ENCODE measurements at places on chromosomes 3 and 15. TPM values are rescaled to one million over a fixed set of nuclear protein-coding genes. Genes with fewer than 3 reads are reported as not detected.

DNA sequence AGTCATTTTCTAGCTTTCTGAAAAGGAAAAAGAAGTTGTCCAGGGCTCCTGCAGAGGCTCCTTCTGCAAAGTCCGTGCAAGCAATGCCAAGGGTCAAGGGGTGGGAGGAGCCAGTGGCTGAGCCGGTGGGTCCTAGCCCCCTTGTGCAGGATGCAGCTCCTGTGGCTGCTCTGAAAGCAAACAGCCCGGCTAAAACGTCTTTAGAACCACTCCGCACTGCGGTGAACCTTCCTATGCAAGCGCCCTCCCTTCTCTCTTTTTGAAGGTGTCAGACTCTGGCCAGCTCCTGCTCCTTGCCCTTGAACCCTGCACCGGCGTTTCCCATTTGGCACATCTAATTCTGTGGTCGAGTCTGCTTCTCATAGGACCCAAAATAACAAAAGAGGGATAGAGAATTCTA, 183.1 kb downstream of the UACA start:
- no peak for DNase-seq

DNA sequence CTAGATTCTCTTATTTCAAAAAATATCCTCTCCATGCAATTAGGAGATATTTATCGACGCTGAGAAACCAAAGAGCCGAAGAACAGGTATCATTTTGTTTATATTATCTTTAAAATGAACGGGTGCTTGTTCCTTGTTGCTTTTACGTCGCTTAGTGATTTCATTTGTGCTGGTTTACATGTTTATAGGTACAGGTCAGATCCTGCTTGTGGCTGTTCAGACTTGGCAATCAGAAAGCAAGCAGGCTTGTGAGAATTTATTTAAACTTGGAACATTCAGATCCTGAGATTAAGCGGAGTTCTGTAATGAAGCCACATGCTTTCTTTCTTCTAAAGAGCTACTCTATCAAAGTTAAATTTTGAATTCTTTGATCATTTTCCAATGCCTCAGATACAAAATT, 43.0 kb upstream of the ATP2C1 start:
- DNase-seq = peak; percentile 31

DNA sequence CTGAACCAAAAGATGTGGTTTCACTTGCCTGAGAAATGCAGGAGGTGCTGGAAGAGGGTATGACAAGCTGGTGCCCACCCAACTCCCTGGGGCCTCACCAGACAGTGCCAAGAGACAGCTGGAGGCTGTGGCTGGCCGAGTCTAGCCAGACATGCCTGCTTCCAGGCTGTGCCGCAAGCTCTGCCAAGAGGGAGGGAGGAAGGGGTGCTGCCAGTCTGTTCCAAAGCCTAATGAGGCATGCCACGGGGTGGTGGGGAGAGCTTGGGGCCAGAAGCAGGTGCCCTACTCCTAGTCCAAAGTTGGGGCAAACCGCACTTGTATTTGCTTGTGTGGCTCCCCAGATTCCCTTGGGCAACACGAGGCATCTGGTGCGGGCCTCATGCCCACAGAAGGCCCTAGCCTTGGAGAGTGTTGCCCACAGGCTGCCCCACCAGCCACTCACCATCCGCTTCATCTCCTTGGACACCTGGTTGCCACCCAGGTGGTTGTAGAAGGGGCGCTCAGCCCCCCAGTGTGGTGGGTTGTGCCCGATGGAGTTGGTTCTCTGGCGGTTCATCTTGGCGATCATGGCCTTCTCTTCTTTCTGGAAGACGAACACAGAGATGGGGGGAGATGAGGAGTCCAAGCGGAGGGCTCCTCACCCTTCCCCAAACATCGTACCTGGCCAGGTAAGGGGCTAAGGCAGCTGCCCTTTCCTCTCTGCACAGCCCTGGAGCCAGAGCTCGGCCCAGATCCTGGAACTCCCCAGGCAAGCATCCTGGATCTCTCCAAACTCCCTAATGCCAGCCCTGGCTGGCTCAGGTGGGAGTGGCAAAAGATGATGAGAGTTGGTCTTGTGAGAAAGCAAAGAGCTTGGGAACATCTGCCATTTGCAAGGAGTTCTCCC, 123.4 kb downstream of the SEC22A start:
- DNase-seq = no peak

DNA sequence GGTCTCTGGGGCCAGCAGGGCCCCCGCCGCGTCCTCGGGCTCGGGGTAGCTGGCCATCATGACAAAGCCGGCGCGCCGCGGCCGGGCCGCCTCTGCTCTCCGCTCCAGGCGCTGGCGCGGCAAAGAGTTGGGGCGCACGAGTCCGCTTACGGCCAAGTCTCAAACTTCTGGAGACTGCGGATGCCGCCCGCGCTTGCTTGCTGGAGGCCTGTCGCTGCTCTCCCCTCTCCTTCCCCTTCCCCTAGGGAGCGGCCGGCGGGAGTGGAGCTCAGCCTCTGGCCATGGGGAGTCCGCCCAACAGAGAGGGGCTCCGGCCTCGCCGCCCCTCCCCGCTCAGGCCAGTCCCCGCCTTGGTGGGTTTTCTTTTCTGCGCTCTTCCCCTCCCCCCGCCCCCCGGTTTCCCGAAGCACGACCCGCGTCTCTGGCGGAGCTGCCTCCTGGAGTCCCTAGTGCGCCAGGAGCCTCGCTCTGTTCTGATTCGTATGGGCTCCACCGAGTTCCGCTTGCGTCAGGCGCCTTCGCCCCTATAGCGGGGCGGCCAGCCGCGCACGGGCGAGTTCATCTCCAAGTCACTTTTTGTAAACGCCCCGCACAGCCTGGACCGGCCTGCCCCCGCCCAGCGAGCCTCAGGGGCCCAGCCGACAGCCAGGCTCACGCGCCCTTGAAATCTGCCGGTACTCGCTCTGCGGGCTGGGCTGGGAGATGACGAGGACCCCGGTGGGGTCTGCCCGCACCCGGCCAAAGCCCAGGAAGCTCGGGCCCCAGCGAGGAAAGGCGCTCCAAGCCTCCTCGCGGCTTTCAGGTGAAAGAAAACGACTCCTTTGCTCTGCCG, at the start of the genes FOXL2 and FOXL2NB:
TSS of gene FOXL2 (minus strand) at position 475 of the 832 bp plus-strand sequence. CDS start at position 60, 415 bp downstream.
TSS of gene FOXL2NB (plus strand) at position 555 of the 832 bp plus-strand sequence. CDS start at position 703, 148 bp downstream.
- DNase-seq = no peak

DNA sequence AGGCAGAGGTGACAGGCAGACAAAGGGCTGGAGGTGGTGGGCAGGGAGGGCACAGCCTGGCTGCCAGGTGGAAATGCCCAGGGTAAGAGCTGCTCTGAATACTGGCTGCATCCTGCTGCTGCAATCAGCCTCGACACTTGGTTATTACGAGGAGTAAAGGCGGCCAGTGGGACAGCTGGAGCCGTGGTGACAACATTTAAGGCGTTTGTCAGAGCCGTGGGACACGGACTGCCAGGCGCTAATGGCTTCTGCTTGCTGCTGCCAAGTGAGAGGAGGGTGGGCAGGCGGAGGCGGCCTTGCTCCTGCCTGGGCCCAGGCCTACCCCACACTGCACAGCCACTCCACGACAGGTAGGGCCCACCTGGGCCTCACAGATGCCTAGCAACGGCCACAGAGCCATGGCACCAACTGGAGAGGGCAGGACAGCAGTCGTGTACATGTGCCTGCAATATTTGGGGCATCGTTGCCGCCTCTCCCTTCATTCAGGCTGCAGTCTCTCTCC, 49.2 kb upstream of the TMEM115 start:
- DNase-seq = no peak

DNA sequence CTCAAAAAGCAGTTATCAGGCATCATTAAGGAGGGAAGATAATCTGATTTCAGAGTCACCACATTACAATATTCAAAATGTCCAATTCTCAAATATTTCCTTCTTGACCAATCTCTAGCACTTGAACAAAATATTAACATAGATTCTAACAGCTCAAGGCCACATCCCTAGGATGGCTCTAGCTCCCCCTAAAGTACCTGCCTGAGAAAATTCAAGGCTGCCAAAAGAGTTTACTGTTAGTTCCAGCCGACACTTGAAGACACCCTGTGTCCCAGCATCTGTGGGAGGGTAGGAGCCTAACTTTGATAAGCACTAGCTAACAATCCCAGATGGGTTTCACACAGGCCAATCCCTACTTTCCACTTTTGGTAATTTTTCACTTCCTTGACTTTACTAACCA, 10.4 kb downstream of the NSMCE3 start:
- no peak for DNase-seq

- no peak for DNase-seq
These were observed 16.9 kb upstream of the CFAP161 start for GRCh38 chr15:81117136-81117535.

DNA sequence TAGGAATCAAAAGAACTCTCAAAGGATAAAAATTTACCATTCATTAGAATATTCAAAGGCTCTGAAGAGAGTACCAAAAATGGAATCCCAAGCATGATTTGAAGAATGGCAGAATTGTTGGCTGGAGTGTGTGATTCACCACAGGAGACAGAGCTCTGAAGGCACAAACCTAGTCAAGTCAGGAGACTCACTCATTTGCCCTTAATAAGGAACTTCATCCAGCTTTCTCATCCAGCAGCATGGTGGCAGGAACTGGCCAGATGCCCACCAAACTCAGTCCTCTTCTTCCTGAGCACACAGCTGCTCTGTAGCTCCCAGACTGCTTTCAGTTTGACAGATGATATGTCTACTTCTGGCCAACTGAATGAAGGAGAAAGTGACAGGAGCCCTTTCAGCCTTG, 16.5 kb upstream of the HEG1 start:
- DNase-seq = no peak

- no peak for DNase-seq
These were observed 278.0 kb downstream of the CGGBP1 start for GRCh38 chr3:87780811-87781210.

DNA sequence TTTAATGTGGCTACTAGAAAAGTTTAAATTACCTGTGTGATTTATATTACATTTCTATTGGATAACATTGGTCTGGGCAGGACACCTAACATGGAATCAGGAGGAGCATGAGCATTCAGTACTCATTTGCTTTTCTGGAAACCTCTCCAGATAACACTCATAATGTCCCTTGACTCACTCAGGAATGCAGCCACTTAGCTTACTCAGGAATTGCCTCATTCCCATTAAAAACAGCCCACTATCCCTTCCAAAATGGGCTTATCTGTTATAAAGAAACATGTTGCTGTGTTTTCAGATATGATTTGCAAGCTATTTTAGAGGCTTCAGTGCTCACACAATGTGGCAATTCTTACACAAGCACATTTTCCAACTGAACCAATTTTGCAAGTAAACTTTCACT, 17.1 kb downstream of the GBE1 start:
- no peak for DNase-seq

- no peak for DNase-seq
These were observed 3.0 kb downstream of the SMC4 start for GRCh38 chr3:160402221-160403027.

The C3orf20 gene
- polyA plus RNA-seq = 0.02 TPM
